GM12891 (cell line): ENCODE measurements at places on chromosomes 11 and 22.

DNA sequence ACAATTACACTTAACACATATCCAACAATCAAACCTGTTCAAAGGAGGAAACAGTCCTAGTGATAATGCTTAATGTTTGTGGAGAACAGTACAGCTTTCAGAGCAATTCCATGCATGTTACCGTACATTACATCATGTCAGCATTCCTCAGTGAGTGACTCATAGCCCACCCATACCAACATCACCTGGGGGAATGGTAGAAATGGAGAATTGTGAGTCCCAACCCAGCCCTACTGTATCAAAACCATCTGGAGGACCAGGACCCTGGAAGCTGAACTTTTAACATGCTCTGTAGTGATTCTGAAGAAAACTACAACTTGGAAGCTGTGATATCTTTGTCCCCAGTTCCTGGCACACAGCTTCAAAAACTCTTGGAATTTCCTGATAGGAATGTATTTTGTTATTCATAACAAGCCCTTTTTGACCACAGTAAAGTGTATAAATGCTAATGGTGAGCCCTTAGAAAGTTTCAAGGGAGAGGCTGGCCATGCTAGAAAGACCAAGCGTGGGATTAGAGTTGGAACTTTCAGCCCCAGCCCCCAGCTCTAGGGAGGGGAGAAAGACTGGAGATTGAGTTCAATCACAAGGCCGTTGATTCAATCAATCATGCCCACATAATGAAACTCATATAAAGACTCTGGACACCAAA lies 301.1 kb downstream of the BUD13 start:
- no peak for DNase-seq

- DNase-seq: no peak
Measured at GRCh38 chr11:665704-666281, 28.7 kb downstream of the DRD4 start.

DNA sequence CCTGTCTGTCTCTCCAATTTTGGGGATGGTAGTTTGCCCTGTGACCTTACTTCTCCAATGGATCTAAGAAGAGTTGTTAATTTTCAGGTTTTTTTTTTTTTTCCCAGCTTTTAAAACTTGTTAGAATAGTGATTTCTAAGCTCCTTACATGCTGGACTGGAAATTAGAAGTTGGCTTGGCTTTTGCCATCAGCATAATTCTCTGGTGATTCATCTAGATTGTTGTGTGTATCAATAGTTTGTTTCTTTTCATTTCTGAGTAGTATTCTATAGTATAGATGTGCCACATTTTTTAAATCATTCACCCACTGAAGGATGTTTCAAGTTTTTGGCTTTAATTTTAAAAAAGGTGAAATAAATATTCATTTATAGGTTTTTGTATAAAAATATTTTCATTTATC lies 51.4 kb downstream of the ADAMTS15 start:
- DNase-seq: no peak

DNA sequence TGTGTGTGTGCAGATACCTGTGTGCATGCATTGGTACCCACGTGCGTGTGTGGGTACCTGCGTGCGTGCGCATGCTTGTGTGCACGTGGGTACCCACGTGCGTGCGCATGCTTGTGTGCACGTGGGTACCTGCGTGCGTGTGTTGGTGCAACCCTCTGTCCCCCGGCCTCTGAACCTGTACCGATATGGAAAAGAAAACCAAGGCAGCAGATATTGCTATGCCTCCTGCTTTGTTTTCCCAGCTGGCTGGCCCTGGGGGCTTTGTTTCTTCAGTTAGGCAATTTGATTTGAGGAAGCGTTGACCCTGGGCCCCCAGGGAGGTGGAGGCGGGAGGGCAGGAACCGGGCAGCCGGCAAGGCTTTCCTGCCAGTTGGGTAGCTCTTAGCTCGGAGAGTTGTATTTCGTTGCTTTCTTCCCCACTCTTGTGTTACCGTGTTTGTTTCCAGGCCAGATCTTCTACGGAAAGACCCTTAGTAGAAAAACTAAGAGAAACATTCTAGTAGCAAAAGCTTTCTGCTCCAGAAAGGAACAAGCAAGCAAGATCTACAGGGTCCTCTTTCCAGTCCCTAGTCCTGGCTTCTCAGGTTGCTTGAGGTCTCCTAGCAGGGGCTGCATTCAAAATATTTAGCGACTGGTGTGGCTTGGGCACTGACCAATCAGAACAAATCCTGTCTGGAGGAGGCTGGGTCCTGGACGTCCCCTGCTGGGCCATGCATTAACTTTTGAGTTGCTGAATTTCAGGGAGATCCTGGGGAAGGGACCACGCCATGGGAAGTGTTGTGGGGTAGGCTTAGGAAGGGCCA lies 26.3 kb upstream of the SORL1-AS1 start:
- no peak for DNase-seq

GRCh38 chr11:108034952-108035351 lies 26.3 kb downstream of the CUL5 start:
- no peak for DNase-seq

DNA sequence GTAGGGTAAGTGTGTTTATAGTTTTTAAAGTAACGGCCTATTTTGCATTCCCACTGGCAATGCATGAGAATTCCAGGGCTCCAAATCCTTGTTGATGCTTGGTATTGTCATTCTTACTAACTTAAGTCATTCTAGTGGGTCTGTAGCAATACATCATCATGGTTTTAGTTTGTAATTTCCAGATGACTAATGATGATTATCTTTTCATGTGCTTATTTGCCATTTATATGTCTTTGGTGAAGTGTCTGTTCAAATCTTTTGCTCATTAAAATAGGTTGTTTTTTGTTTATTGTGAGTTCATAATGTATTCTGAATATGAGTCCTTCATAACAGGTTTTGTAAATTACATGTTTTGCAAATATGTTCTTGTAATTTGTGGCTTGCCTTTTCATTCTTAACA lies 31.2 kb downstream of the MTMR3 start:
- no peak for DNase-seq

- DNase-seq: no peak
Measured at GRCh38 chr11:67267188-67268080, 1.2 kb downstream of the GRK2 start.

DNA sequence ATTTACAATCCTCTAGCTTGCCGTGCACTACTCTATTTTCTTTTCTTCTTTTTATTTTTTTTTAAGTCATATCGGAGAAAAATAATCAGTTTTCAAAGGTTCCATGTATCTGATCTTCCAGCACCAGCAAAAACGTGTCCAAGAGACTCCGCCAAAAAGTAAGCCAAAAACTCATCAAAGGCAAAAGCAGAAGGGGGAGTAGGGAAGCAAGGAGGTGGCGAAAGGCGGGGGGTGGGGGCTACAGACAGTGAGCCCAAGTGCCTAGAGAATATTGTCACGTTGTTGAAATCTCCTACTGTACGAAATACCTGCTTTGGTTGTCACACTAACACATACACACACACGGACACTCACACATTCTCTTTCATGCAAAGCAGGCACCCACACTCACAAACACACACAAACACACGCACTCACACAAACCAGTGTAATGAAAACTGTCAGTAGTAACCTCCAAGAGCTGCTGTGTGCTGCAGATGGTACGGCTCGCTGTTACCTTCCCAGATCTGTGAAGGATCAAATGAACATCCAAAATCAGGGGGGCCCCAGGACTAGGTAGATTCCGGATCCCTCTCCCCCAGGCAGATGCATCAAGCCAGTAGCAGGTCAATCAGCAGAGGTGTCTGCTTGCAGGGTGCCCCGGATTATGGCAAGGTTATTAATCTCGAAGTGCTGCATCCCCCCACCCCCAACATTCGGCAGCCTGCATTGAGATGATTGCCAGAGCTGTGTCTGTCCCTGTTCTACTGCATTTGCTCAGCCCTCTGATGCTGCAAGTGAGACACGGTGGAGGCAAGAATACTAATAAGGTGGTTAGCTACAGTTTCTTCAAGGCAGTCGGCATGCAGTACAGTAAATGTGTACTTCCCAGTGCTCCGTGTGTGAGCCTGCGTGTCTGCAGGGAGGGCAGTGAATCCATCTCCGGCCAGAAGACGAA lies at the start of gene LRRC4C:
Gene LRRC4C (minus strand): TSS at position 188 of the 937 bp plus-strand sequence.
- DNase-seq: no peak

GRCh38 chr11:66491315-66491935 lies 11.2 kb downstream of the DPP3 start:
- no peak for DNase-seq

DNA sequence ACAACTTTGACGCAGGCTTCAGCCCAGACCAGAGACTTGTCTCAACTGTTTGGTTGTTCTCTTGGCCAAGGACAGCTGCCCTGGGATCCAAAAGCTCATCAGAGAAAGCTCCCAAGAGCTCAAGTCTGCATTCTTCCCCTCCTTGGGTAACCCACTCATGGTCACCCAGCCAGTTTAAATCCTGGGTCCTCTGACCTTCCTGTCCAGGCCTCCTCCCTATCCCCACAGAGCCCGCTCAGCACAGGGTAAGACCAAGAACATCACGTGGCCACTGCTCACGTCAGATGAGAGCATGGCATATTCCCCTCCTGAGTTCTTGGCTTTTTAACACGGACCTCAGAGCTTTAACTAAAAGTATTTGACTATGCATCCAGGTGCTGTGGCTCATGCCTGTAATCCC lies 25.8 kb downstream of the TSKU start:
- DNase-seq: no peak

GRCh38 chr11:116960930-116961329 lies 123.5 kb upstream of the APOA1 start:
- no peak for DNase-seq

GRCh38 chr22:44664149-44664548 lies 37.9 kb upstream of the PRR5 start:
- no peak for DNase-seq

- no peak for DNase-seq
Measured at GRCh38 chr11:75352588-75353206, 1.2 kb upstream of the ARRB1 start.

- no peak for DNase-seq
Measured at GRCh38 chr22:36341640-36342041, 46.1 kb downstream of the MYH9 start.

DNA sequence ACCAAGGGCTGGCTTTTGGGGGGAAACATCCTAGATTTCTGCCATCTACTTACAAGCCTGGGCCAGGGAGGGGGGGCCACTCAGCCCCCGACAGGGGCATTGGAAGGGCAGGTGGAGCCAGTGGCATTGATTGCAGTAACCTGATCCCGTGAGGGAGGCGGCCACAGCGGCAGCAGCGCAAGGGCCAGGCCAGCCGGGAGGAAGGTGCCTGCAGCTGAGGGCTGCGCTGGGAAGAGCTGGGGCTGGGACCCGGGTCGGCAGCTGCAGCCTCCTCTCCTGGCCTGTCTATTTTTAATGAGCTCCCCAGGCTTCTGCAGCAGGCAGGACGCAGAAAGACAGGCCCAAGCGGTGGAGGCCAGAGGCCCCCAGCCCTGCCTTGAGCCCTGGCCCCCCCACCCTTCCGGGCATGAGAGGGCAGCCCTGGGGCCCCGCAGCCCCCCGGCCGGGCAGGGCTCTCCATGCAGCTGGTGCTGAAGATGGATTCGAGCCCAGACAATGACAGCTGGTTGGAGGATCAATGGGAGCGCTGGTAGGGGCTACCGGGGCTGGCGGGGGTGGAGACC lies 10.6 kb downstream of the FREY1 start:
- DNase-seq: no peak

GRCh38 chr22:49739138-49739537 lies 88.5 kb downstream of the BRD1 start:
- DNase-seq: no peak

DNA sequence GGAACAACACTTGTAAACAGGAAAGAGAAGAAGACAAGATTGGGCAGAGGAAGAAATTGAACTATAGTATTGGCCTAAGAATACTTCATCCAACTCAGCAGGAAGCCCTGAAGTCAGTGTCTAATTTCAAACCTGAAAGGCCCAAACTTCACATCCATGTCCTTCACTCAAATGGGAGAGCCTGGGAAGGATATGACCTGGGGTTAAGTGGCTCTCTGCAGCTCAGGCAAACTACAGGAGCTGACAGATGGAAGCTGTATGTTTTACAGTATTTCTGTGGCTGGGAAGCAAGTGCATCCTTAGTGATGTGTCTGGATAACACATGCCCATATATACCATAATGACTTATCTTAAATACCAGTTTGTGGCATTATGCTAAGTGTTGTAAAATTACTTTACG lies 196.2 kb downstream of the SOX6 start:
- DNase-seq: no peak

DNA sequence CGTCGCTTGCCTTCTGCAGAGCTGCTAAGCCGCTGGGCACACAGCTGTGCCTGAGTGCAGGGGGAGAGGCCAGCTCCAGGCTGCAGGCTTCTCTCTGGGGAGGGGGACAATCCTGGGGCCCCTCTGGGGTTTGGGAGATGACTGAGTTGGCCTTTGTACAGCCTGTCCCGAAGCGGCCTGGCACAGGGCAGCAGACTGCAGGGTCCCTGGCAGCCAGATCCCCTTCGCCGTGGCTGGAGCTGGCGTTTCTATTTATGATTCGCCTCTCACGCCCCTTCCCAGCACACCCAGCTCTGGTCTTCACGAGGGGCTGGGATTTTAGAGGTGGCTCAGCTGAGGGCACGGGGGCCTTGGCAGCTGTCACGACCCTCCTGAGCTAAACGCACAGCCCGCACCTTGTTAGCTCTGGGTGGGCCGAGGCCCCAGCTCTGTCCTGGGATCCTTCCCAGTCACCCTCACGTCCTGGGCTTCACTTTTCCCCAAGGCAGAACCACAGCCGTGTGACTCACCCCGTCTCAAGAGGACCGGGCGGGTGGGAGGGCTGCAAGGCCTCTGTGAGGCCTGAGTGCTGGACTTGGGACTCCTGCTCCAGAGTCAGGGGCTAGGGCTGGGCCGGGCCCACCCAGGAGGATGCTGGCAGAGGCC lies 18.4 kb downstream of the OSBPL5 start:
- DNase-seq: no peak

DNA sequence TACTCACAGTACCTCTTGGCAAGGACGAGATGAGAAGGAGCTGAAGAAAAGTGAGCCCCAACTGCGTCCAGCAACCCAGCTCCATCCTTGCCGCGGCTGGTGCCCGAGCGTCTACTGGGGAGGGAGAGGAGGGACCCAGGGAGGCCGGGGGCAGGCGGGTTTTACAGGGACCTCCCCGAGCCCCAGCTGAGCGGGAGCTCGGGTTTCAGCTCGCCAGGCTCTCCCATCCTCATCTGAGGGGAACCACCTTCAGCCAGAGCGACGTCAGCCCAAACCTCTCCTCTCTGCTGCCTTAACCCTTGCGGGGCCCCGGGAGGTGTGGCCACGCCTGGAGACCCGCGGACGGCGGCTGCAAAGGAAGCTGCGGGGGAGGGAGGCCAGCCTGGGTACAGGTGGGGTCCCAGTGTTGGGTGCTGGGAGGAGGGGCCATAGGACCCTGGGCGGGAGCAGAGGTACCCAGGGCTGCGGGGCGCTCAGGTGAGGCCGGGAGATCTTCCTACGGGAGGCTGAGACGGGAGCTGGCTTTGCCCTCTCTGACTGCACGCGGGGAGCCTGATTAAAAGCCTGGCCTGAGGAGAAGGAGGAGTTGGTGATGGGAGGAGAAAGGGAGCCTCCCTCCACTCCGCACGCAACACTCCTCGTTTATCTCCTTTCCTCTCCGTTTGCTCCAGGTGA lies at the start of gene PAMR1:
Gene PAMR1 (minus strand): TSS at position 116 of the 675 bp plus-strand sequence. CDS start 31 bp downstream, at position 85.
- DNase-seq: peak; percentile 21
